ENCODE measurements at places on chromosomes 1 and 21.
A peak's percentile ranks its signal among the peaks of the same experiment; 100 is the strongest.

DNA sequence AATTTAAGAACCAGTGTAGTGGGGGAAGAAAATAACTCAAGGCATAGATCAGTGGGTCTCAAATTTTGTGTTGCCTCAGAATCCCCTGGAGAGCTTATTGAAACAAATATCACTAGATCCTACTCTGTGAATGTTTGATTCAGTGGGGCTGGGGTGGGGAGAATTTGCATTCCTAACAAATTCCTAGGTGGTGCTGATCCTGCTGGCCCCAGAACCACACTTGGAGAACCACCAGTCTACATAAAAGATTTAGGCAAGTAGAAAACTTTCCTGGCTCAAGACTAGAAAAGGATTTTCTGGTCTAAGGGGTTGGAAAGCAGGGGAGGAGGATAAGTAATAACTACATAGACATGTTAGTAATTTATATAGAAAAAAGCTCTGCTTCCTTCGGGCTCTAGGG lies 34.1 kb upstream of the C1orf21 start:
- DNase-seq = no peak

DNA sequence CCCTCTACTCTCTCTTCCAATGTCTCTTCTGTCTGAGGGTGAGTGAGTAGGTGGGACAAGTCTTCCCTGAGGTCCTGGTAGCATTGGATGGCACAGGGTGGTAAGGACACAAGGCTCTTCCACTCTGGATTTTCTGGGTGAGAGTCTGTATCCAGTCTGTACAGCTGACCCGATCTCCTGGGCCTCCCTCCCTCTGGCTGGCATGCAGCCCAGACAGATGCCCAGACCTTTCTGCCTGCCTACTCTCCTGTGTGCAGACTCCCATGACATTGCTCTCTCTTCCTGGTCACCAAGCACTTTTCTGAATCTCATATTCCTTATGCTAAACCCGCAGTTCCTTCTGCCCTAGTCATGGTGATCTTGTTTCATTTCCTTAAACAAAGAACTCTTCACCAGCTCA lies 100.3 kb downstream of the GRIK3 start:
- DNase-seq = no peak

DNA sequence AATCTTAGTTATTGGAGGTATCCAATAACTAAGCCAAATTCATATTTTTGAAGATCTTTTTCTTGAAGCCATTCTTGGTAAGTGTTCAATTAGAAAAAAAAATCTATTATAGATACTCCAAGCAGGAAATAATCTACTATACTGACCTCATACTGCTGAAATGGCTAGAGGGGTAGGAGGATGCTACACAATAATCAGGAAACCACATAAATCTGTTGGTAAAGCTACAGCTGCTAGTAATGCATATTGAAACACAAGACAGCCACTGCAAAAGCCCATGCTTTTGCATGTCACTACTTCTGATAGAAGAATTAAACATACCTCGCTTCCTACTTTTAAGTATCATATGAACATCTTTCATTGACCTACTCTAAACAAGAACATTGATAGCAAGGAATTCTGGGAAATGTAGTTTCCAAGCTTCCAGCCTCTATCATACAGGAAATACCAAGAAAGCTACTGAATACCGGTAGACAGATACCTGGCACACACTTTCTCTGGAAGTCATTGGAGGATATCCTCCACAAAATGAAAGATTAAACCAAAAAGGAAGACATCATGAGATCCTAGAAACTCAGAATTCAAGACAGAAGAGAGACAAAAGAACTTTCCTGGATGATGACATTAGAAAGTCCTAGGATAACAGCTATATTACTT lies 103.0 kb upstream of the VAV3 start:
- no peak for DNase-seq

DNA sequence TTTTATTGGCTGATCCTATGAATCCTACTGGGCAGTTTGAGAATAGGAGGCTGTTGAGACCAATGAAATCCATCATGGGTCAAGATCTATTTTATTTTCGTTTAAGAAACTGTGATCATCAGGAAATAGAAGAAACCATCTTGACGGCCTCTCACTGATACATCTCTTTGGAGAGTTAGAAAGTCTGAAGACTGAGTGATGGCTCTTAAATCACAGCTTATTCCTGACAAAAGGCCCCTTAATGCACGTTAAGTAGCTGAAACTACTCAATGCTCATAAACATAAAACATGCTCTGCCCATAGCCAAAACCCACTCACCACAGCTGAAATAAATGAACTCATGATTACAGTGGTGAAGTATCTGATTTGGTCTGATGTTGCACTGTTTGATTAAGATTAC lies 784.5 kb upstream of the NEGR1 start:
- DNase-seq = no peak

GRCh38 chr1:62180639-62181038 lies 14.0 kb upstream of the L1TD1 start:
- DNase-seq = no peak

- no peak for DNase-seq
These were observed 50.6 kb upstream of the BACH1 start for GRCh38 chr21:29248124-29248523.

DNA sequence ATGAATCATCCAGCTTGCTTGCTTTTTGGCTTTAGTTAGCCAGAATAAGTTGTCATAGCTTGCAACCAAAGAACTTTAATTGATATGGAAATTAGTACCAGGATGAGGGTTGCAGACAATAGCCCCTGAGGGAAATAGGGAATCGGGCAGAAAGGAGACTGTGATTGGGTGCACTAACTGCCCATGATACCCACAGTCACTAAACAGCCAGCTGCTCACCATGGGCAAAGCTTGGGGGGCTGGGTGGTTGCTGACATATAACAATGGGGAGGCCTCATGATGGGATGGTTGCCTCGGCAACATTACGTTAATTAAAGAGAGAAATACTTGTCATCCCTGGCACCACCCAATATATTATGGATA lies 17.8 kb upstream of the PLA2G2E start:
- DNase-seq = no peak

GRCh38 chr1:220741825-220742224 lies 6.3 kb upstream of the MTARC2 start:
- DNase-seq = no peak

DNA sequence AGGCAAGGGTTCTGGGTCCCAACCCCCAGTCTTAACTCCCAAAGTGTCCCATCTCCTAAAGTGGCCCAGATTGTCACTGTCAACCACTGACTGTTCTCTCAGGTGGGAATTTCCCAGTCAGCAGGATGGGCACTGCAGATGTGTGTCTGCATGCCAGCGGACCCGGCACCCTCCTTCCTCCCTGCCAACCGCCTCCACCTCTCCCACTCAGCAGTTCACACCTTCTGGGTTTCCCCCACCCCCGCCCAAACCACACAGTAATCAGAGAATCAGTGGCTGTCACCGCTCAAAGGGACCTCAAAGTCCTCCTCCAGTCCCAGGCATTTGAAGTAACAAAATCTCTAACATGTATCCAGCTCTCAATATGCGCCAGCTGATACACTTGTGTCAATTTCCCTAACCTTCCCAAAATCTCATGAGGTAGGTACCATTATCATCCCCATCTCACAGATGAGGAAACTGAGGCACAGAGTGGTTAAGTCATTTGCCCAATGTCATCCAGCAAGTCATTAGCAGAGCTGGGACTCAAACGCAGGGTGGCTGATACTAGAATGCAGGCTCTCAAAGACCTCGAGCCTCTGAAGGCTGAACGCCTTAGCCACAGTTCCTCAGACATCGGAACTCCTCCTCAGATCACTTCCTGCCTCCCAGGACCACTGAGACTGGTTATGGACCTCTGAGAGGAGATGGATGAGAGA lies 4.8 kb downstream of the RUNX3 start:
- peak; percentile 70 for DNase-seq

DNA sequence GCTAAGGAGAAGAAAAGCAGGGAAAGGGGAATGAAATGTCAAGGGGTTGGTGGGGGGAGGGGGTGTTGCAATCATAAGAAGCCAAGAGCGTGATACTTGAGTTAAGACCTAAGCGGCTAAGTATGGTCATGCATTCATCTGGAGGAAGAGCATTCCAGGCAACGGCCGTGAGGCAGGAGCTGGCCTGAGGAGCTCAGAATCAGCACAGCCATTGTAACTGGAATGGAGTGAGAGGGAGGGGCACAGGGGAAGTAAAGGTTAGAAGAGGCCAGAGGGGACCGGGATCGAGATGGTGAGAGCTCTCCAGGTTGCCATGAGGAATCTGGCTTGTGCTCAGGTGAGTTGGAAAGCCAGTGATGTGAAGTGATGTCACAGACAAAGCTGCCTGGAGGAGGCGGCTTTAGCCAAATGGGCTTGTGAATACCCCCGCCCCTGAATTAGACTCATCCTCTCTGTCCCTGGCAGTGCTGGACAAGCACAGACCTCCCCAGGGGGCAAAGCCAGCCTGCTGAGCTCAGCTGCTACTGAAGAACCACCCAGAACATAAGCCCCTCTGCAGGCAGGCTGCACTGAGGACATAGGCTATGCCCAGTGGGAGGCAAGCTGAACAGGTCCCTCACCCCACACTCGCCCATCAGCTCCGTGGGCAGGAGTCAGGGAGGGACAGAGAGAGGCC lies 61.1 kb upstream of the LAPTM5 start:
- DNase-seq = no peak

DNA sequence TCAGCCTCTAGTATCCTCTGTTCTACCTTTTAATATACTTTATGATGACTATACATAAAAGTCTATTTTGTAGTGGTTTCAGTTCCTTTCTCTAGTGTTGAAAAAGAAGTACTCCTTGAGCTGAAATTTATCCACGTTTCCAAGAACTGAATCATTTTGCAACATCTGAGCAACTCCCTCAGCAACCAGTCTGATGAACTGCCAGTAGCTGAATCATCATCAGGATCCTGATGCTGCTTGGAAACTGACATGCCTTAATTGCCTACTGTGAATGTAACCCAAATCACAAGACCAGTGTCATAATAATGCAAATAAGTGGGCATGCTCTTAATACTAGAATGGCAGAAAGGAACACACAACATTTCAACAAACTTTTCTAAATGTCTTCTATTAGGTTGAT lies 103.3 kb downstream of the CYYR1 start:
- DNase-seq = no peak

- DNase-seq = no peak
These were observed 23.5 kb upstream of the PRELP start for GRCh38 chr1:203451836-203452784.

GRCh38 chr1:219298571-219299148 lies 125.0 kb downstream of the LYPLAL1 start:
- DNase-seq = no peak

DNA sequence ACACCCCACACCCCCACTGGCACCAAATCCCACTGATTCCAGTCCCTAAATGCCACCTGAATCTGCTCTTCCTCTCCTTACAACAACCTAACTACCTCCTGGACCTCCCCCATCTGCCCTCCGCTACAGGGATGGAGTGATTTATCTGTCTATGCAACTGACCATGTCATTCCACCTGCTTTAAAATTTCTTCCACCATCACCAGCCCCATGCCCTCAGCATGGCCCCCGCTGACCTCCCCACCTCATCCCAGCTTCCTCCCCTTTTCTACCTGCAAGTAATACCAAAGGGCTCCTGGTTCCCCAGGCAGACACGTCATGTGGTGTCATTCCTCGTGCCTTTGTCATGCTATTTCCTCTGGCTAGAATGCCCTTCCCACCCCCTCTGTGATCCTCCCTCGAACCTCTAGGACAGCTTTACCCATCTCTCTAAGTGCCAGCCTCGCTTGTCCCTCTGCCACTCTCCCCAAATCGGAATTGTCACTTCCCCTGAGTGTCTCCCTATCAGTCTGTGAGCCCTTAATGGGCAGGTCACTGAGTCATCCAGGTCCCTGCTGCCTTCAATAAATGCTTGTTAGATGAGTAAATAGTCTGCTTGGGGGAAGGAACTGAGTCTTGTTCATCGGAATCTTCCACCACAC lies 3.7 kb downstream of the GJB4 start:
- DNase-seq = no peak

- no peak for DNase-seq
These were observed 400.7 kb downstream of the PLA2G4A start for GRCh38 chr1:187229496-187229895.

GRCh38 chr1:225479341-225479740 lies 51.5 kb upstream of the LBR start:
- no peak for DNase-seq

- DNase-seq = no peak
These were observed 22.1 kb upstream of the NEXN start for GRCh38 chr1:77866296-77866695.

DNA sequence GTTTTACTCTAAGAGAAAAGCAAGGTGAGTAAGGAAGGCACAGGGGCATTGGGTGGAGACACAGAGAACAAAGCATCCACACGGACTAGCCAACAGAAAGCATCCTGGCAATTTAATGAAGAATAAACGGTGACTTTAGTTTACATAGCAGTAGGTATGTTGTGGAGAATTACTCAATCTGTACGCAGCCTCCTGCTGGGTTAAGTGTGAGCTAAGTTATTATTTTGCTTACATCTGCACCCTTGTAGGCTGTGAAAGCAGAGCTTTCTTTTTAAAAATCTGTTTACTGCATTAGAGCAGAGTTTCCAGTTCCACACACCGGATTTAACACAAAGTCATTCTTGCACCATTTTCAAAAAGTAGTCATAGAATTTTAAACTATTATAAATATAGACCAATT lies 144.5 kb downstream of the AKT3 start:
- DNase-seq = no peak

DNA sequence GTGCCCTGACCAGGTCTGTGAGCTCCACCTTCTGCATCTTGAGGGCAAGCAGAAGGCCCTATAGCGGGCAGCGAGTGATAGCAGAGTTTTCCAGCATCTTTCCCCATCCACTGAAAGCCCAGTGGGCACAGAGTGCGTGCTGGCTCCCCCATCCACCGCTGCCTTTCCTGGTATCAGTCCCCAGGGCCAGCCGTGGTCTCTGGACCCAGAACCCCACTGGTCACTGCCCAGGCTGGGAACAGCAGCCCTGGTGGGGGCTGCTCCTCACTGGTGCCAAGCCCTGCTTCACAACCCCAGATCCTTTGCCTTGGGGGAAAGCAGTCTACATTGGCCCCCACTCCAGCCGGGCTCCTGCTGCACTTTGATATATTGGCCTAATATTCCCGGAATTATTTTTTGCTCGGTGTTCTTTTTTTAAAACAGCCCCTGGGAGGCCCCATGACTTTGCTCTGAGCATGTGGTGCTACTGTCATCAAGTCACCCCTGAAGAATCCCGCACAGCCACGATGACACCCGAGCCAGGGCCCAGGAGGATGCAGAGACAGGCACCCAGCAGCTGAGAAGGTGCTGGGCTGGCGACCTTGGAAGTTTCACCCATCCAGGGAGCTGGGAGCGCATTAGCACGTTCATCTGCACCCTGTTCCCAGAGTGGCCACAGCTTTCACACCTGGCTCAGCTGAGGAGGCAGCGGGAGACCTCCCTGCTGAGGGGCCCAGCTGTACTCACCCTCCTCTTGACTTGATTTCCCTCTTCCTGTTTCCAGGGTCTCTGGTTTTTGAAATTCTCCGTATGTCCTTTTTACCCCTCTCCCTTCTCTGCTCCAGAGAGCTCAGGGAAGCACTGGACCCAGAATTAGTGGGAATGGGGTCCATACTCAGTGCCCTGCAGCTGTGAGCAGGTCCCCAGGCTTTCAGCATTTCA lies 56.9 kb downstream of the KLHDC7A start:
- DNase-seq = no peak

DNA sequence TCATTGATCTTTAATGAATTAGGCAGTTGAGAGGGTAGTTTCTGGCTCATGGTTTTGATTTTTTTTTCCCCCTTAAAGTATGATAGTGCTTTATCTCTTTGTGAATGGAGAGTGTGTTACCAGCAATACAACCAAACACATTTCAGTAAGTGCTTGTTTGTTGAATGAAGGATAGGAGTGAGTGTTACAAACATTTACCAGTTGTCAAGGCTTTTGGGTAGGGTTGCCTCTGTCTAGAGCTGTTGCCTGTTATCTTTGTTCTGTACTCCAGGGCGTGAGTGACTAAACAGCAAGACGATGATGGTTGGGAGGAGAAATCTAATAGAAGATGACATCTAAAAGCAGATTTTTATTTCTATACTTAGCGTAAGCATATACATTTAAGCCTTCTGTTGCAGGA lies 21.5 kb downstream of the MAP3K7CL start:
- DNase-seq = no peak
